Ovary (tissue), 10 donors: ENCODE measurements at places on chromosomes 1 and 21. TPM values are rescaled to one million over a fixed set of nuclear protein-coding genes. Genes with fewer than 3 reads are reported as not detected.

- no peak for DNase-seq
Observed at GRCh38 chr1:167899253-167899681, 14.7 kb downstream of the ADCY10 start.

DNA sequence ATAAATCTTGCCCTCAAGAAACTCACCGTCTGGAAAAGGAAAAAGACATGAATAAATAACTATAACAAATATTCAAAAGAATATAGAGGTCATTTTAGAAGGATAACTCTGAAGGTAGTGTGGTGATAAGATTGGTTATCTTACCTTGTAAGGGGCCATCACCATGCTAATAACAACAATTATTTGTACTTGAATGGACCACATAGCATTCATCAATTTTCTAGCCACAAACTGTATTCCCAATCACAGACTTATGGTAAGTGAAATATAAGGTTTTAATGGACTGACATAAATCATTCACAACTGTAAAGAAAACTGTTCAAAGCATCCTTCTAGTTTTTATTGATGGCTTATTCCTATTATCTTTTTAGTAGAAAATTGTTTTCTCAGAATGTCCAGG, 57.8 kb downstream of the HMCN1 start:
- no peak for DNase-seq

GRCh38 chr1:231419147-231419546, 2.9 kb downstream of the EGLN1 start:
- DNase-seq = no peak

DNA sequence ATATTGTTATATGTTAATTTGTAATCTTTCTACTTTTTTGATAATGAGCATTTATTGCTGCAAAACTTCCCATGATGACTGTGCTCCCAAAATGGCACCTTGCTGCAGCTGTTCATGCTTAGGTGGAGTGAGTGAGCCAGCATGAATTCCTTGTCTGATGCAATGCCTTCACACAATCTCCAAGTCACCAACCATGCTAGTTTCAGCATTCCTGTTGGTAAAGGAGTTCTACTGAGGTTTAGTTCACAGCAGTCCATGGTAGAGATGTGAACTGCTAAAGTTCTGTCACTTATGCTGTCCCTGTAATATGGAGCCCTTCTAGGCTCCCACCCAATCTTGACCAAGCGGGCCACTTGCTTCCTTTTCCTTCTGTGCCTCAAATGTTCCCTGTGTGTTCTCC, 26.2 kb upstream of the PRKACB start:
- DNase-seq = no peak

The PLPPR5 gene
- total RNA-seq = not detected

The MAB21L3 gene
- total RNA-seq = not detected

GRCh38 chr1:201022820-201023516, 546 bp downstream of the KIF21B start:
- peak; percentile 35 for DNase-seq

GRCh38 chr1:167169642-167170041, 51.0 kb upstream of the POU2F1 start:
- DNase-seq = no peak

DNA sequence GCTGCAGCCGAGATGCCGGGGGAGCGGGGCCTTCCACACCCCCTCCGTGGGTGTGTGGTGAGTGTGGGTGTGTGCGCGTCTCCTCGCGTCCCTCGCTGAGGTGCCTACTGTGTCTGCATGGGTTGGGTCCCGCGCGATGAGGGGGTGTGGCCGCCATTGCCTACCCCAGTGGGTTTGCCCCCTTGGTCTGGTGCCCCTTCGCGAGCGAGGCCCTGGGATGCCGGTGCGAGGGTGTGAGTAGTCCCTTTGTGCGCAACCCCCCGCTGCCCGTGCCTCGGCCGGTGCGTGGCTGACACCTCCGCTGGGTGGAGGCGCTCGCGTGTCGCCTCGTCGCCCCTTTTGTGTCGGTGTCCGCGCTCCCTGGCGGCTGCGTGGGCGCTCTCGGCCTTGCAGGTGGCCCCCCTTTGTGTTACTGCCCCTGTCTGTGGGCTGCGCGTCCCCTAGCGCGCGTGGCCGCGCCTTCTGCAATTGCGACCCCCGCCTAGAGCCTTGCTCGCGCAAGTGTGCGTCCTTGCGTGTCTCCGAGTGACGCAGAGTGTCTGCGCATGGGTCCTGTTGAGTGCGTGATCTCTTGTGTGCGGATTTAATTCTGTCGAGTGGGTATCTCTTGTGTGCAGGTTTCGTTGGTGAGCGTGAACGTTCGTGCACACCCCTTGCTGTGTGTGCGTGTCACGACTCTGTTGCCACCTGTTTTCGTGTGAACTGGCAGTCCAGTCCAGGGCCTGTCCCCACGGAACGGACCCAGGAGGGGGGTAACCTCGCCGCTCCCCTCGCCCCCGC, 553 bp downstream of the TTC3 start:
- peak; percentile 73 for DNase-seq

The OR2T2 gene
- total RNA-seq = not detected

The NTMT2 gene
- total RNA-seq = not detected

DNA sequence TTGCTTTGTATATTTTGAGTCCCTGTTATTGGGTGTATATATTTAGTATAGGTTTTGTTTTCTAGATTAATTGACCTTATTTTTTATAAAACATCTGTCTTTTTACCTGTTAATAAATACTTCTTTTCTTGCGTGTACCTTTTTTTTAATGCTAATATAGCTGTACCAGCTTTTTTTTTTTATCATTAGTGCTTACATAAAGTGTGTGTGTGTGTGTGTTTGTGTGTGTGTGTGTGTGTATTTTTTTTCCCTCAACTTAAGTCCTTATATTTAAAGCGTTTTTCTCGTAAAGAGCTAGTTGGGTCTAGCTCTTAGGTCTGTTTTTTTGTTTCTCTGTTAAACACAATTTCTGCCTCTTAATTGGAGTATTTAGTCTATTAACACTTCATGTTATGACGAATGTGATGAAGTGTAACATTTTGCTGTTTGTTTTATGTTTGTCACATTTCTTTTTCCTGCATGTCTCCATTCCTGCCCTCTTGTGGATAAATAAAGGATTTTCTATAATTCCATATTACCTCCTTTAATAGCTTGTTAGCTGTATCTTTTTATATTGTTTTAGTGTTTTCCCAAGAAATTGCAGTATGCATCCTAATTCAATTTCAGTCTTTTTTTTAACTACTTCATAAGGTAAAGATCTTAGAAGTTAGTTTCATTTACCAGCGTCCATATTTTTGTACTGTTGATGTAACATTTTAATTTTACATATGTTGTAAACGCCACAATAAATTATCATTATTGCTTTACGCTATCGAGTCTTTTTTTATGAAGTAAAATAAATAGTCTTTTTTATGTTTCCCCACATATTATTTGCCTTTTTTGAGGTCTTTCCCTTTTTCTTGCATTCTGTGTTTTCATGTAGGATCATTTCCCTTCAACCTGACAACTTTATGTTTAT, 4.3 kb downstream of the PRMT2 start:
- DNase-seq = no peak

GRCh38 chr1:29416267-29417146, 180.2 kb downstream of the PTPRU start:
- no peak for DNase-seq

The ANGPTL1 gene
- 128 TPM for total RNA-seq

The CHI3L2 gene
- 1.6 TPM for total RNA-seq

- no peak for DNase-seq
Observed at GRCh38 chr1:181314010-181314409, 169.3 kb upstream of the CACNA1E start.

DNA sequence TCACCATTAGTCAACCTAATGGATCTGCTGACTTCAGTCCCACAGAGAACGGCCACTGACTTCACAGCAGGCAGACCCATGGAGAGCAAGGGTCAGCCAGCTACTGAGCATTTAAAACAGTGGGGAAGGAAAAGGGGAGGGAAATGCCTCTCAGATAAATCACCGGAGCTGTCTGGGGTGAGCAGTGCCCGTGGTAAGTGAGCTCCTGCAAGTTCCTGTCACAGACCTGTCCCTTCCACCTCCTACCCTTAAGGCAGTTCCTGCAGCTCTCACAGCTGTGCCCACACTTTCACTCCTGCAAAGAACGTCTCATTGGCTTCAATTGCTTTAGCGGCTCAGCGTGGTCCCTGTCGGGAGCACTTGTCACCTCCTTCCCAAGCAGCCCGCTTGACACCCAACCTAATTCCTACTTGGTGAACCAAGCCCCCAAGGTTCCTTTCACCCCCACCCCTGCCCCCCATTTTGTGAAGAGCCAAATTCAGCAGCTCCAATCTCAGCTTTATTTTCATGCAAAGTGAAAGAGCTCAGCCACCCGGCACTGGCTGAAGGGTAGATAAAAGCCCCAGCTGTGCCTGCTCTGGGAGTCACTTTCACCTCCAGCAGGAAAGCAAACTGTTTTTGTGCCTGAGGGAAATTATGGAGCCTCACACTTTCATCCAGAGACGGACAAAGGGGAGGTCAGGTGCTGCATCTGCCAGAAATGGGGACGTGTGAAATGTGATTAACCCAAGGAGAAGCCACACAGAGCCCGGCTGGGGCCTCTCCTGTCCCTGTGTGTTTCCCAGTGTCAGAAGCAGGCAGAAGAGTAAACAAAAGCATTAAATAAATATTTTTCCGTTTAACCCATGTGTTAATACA, 306.2 kb downstream of the TTLL7 start:
- no peak for DNase-seq

- DNase-seq = no peak
Observed at GRCh38 chr1:240094041-240094722, 2.5 kb downstream of the FMN2 start.

DNA sequence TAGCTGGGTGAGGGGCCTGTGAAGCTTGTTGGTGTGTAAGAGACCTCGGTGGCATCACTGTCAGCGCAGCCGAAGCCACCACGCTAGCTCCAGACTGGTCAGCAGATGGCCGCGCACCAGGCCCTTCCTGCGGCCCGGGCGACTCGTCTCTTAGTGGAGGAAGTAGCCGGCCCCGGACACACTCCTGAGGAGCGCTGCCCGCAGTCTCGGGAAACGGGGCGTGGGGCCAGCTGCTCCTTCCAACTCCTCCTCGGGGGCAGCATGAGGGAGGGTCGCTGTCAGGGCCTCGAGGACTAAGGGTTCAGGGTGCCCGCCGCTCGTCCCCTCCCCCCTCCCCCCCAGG, 20.4 kb downstream of the H3-3A start:
- DNase-seq = peak; percentile 75

DNA sequence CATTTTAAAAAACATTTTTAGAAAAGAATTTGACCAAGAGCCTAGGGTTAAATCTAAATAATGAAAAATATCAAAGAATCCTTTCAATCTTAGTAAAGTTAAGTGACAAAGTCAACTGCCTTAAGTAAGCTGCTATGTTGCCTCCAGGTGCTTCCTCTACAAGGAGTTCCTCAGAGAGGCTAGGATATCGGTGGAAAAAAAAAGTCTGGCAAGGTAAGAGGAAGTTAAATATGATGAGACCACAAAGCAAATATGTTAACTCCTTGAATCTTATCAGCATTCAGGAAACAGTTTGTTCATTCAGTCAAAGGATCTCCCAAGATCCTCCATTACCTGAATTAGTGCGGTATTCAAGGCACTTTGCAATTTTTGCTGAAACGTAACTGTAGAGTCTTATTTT, 563.5 kb downstream of the PTPRC start:
- no peak for DNase-seq

The SLC22A15 gene
- total RNA-seq = 2.2 TPM

The GUCA2A gene
- not detected for total RNA-seq

- DNase-seq = no peak
Observed at GRCh38 chr1:153447498-153448170, 12.8 kb downstream of the S100A7 start.

- no peak for DNase-seq
Observed at GRCh38 chr21:31330144-31330483, 13.9 kb downstream of the TIAM1 start.

DNA sequence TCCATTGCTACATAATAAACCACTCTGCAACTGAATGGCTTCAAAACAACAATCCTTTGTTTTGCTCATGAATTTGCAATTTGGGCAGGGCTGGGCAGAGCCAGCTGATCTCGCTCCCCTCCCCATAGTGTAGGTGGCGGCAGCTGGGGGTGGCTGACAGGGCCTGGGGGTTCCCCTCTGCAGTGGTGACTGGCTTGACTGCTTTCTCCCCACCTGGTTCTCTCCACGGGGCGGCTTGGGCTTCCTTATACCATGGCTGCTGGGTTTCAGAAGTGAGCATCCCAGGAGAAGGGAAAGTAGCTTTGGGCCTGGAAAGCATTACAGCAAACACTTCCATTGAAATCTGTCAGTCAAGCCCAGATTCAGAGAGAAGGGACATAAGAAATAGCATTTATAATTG, 129.7 kb upstream of the ZBTB40 start:
- DNase-seq = no peak

GRCh38 chr1:170360601-170361000, 171.4 kb upstream of the GORAB start:
- DNase-seq = no peak

DNA sequence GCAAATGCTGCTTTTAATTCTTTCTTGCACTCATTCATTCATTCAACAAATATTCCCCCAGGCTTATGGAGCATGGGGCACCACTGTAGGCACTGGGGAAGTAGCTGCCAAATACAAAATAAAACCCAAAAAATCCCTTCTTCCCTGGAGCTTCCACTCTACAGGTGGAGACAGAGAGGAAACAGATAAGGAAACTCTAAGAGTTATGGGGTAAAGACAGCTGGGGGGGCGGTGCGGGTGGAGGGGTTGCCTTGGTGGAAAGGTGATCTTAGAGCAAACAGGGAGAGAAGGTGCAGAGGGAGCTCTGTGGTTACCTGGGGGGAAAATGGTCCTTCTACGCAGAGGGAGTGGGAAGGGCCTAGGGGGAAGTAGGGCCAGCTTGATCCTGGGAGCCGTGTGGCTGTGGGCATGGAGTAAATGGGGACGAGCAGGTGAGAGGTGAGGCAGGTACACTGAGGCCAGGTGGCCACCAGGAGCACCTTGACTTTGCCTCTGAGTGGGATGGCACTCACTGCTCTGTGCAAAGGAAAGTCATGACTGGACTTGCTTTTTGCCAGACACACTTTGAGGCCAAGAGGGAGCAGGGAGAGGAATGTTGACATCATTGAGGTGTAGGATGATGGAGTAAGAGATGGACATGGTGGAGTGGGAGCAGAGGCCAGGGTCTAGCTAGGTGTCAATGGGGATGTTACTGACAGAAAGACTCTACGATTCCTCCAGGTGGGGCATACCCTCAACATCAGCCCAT, 152.0 kb downstream of the ETS2 start:
- DNase-seq = no peak

DNA sequence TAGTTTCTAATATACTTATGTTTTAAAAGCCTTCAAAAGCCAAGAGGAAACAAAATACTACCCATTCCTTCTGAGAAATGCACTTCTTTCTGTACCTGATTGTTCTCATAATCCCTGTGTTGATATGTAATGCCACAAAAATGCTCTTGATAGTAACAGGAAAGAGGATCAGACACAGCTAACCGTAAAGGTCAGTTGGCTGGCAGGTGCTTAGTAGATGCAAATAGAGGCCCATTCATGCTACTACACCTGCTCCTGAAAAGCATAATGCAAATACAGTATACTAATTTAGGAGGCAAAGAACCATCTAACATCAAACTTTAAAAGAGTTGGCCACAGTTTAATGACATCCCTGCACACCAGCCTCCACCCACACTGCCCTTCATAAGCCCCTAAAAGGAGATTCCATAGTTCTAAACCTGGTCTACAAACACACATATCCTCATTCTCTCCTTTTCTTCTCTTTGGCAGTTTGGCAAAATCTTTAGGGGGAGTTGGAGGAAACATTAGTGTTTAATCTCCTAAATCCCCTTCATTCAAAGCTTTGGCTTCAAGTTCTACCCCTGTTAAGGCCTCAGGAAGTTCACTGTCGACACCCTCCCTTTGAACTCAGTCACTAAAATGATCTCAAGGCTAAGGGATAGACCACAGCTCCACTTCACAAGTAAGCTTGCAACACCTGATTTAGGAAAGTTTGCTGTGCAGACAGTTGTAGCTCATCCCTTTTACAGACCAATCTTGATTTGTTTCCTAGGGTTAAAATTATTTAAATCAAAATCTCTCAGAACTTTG, 2.9 kb upstream of the CD46 start:
- DNase-seq = no peak

The FCRL2 gene
- 0.11 TPM for total RNA-seq
